Suppressor macrophage (primary cell): ENCODE measurements at places on chromosomes 6 and 20.

DNA sequence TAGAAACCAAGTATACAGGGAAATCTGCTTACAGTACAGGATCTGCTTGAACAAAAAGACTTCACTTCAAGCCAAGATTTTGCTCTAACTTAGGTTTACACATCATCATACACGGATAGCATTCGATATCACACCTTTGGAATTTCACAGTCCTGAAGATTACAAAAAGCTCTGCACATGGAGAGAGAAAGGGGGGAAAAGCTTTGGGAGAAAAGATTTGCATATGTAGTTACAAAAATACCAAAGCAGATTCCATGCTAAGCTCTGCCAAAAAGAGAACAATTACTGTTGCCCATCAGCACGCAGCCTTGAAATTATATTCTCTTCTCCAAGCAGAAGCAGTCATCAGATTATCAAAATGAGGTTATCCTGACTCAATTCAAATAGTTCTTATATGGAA, 62.0 kb downstream of the HIVEP2 start:
- no peak for DNase-seq

DNA sequence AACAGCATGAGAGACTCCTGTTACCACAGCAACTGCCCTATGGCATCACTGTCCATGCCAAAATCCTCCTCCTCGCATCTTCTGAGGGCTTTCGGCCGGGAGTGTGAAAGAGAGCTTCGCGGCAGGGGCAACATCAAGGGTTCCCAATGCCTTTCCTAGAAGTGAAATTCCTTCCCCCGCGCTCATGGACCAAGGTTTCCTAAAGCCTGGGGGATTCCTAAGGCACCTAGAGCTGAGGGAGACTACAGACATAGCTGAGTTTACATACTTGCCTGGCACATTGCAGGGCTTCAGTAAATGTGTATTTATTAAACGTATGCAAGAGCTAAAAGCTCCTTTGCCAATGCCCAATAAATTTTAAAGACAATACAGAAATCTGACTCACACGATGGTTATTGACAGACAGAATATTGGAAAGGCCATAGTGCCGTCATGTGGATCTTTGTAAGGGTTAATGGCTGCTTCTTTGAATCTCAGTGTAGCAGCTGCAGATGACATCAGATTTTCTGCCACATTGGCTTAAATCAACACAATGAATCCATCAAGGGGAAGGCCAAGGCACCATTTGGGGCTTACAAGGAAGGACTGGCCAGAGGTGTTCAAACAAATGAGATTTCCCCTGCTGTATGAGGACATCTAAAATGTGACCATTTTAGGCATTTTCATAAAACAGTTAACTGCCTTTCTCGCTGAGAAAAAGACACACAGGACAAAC, 281.2 kb upstream of the JARID2 start:
- DNase-seq = no peak

GRCh38 chr6:147278891-147279290, 74.7 kb downstream of the STXBP5 start:
- no peak for DNase-seq

- DNase-seq = peak; percentile 63
Observed at GRCh38 chr20:37348792-37349516, 3.0 kb downstream of the SRC start.

DNA sequence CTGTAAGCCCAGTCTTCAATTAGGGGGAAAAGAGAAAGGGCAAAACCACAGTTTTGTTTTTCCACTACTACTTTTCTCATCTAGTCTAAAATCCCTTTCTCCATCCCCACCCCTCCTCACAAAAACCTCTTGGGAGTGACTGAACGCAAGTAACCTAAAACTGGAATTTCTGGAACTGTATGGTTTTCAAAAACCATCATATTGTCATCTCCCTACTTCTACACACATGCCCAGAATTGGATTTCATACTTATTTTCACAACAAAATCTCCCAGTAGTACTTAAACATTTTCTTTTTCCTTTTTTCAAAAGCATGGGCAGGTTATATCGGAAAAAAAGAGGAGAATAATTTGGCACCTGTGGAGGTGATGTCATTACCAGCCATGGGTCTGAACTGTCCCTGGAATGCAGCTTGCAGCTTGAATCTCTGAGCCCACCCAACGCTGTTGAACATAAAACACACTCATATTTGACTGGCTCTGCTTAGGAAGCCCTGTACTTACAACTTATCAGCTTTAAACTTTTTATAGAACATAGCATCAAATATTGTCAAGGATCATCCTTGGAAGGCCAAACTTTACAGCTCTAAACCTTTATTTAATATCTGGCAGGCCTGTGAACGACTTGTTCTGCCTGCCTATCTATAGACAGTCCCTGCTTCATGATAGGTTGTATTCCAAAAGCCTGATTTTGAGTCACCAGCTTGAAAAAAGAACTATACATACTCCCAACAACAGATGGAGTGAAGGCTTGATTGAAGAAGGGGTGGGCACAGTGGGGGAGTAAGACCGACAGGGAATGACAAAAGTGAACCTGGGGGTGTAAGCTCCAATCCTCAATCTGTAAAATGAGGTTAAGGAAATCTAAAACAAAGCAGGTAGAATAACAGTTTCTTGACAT, 59.3 kb downstream of the EPB41L2 start:
- DNase-seq = no peak

GRCh38 chr6:150566486-150566885, 33.2 kb upstream of the PLEKHG1 start:
- no peak for DNase-seq

DNA sequence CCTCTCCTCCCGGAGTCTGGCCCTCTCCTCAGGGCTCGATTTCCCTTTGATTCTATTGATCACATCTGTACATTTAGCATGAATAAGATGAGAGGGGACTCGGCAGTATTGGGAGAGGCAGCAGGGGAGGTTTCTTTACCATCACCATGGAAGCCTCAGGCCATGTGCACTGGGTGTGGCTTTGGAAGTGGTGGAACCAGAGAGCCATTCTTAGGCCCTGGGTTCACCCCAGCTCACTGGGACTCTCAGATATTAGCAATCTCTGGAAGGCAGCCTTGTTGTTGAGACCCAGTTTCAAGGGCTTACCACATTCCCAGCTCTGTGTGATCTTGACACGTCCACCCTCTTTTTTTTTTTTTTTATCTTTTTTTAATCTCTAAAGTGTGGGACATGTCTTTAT, 195.9 kb upstream of the PROKR2 start:
- no peak for DNase-seq

- no peak for DNase-seq
Observed at GRCh38 chr6:66605971-66606370, 898.9 kb upstream of the EYS start.

DNA sequence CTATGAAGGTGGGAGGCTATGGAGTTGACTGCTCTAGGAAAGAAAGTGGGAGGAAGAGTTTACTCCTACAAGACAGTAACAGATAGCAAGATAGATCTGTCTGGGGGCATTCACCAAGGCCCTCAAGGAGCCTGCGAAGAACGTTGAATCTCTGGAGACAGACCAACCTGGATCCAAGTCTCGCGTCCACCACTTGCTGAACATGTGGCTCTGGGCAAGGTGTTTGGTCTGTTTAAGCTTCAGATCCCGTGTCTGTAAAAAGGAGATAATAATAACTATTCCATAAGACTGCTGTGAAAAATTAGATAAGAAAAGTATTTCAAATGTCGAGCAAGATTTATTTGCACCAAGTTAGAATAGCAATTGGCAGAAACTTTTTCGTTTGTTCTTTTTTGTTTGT, 8.1 kb upstream of the EEF1A1 start:
- no peak for DNase-seq

DNA sequence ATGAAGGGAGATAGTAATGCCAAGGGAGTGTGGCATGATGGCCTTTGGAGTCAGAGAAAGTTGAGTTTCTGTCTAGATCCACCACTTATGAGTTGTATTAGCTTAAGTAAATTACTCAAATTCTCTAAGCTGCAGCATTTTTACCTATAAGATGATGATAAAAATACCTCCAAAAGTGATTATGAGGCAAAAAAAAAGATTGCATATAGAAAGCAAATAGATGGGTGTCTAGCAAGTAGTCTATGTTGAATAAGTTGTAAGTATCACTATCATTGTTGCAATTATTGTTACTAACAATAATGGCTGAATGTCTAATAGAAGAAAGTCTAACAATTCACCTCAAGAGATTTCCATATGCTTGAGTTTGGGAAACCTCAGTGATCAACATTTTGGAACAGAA, 959.2 kb upstream of the GJE1 start:
- DNase-seq = no peak

DNA sequence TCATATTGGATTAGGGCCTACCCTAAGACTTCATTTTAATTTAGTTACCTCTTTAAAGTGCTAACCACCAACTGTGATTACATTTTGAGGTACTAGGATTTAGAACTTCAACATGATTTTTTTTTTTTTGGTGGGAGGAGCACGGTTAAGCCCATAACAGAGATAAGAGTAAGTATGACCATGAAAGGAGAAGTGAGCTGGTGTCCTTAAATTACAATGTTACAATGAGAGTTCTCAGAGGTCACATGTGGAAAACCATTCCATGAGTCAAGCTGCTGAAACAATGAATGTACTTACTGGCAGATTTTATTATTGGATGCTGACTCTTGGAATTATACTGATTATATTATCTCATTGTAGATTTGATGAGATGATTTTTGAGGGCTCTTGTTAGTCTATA, 779.3 kb upstream of the CITED2 start:
- DNase-seq = peak; percentile 25

- no peak for DNase-seq
Observed at GRCh38 chr20:47993035-47993755, 207.9 kb upstream of the SULF2 start.

- DNase-seq = no peak
Observed at GRCh38 chr20:10505827-10506226, 70.7 kb downstream of the SLX4IP start.

DNA sequence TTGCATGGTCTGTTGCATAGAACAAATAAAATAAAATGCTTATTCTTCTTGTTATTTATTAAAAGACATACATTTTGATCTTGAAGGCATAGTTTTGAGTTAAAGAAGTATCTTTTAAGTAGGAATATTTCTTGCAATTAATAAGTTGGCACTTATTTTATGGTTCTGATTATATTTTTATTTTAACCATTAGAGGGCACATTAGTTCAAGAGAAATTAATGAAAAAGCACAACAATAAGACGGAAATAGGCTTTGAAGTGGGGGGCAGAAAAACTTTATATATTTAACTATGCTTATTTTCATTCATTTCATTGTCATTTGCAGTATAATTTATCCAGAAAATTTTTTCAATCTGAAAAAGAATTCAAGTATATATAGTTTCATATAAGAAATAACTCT, 44.2 kb upstream of the MAP3K7 start:
- no peak for DNase-seq

GRCh38 chr6:80679992-80680391, 573.5 kb downstream of the BCKDHB start:
- no peak for DNase-seq

DNA sequence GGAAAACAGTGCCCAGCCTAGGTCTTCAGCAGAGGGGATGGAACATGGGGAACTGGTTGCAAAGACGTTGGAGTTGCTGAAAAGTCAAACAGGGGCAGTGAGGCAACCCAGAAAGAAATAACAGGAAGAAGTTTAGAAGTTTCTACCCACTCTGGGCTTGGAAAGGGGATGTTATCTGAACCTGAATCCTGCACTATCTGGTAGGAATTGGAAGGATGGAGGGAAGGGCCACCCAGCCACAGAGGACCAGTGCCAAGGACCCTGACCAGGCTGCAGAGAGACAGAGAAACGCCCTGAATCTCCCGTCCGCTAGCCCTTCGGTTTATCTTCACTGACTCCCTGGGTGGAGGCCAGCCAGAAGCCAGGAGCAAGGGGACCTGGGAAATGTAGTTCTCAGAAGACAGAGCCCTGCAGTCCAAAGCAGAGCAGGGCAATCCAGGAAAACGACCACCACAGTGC, 217.3 kb upstream of the RREB1 start:
- peak; percentile 72 for DNase-seq

GRCh38 chr6:117711369-117711768, 36.1 kb downstream of the NUS1 start:
- no peak for DNase-seq

- peak; percentile 76 for DNase-seq
Observed at GRCh38 chr6:146305092-146305491, 238.5 kb upstream of the RAB32 start.

- no peak for DNase-seq
Observed at GRCh38 chr6:151609146-151609902, 115.5 kb downstream of the CCDC170 start.

GRCh38 chr6:3762359-3762758, 10.8 kb upstream of the PXDC1 start:
- DNase-seq = no peak

GRCh38 chr20:17648791-17649730, 33.0 kb downstream of the RRBP1 start:
- DNase-seq = peak; percentile 4

- no peak for DNase-seq
Observed at GRCh38 chr6:18753076-18753475, 365.9 kb downstream of the RNF144B start.

GRCh38 chr6:167136376-167136775, 13.5 kb downstream of the CCR6 start:
- DNase-seq = no peak

DNA sequence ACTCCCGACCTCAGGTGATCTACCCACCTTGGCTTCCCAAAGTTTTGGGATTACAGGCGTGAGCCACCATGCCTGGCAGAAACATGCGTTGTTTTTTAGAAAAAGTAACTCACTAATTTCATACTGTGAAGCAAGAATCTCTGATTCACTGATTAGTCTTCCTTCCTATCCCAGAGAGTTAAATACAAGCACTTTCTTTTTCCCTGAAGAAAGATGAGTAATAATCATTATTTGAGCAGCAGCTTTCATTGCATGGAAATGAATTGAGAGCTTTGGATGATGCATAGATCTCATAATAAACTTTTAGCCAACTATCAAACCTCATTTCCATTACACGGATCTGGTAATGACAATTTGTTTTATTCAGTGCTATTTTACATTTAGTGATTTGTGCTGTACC, 892.5 kb upstream of the EYS start:
- DNase-seq = no peak

DNA sequence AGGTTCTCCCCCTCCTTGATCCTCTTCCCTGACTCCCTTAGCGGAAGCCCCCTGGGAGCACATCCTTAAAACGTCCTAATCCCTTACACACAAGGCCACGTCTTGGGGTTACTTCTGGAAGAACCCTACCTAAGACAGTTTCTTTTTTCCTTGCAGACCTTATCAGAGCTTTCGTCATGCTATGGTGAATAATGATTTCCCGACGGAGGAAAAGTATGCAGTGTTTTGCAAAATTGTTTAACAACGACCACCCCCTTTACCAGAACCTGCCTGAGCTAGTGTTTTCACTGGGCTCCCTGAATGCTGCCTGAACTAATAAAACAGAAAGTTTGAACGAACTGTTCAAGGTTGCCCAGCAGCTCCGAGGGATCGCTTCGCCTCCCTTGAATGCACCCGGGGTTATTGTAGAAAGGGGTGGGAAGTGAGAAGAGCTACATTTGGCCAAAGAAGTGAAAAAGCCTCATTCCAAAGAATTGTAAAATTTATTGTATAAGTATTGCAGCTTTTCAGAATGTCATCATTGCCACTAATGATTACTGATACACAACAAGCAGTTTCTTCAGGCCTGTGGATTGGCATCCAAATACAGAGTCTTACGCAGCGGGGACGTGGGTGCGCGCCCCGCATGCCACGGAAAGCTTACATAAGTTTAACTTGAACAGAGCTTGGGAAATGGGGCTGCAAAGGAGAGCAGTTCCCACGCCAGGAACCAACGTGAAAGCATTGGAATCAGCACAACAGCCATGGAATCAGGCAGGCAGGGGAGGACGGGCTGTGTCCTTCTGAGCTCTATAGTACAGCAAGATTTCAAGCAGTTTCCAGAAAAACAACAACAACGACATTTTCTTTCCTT, 27.9 kb upstream of the ZBP1 start:
- DNase-seq = no peak

- DNase-seq = no peak
Observed at GRCh38 chr20:38128691-38129090, 36.4 kb downstream of the TGM2 start.
